Left lung (tissue), 14 donors: ENCODE measurements at places on chromosomes 2 and 18. TPM values are rescaled to one million over a fixed set of nuclear protein-coding genes. Genes with fewer than 3 reads are reported as not detected.

GRCh38 chr2:241764275-241765241 is 12.1 kb upstream of the GAL3ST2 start:
- no peak for DNase-seq

- no peak for DNase-seq
Observed at GRCh38 chr18:75530566-75531211, 103.2 kb upstream of the SMIM21 start.

DNA sequence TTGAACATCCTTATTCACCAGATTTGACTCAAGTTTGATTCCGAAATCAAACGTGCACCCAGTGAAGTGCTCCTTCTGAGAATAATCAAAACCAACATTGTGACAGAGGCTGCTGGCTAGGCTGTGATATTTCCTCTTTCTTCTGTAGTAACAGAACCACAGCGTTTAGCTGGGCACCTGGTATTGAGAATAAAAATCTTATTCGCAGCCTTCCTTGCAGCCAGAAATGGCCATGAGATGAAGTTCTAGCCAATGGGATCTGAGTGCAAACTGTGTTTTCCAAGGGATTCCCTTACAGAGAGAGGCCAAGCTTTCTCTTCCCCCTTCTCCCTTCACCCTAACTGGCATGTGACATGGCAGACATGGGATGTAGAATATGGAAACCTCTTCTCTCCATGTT is 51.7 kb downstream of the TMEM163 start:
- no peak for DNase-seq

- no peak for DNase-seq
Observed at GRCh38 chr2:122101319-122101718, 345.9 kb downstream of the TSN start.

DNA sequence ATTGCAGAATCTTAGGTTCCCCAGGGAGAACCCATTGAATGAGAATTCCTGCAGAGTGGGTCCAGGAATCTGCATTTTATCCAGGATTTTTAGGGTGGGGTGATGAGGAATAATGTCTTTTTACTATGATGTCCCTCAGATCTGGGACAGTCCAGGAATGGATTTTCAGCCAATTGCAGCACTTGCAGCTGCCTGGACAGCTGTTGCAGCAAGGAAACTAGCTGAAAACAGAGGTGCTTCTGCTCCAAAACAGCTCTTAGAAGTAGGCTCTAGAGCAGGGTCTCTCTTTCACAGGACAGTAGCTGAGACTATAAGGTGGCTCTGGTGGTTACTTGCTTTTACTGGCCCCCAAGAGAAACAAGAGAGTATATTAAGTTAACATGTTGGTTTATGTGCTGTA is 9.1 kb downstream of the GLI2 start:
- no peak for DNase-seq

GRCh38 chr2:124822516-124822915 is 797.4 kb downstream of the CNTNAP5 start:
- DNase-seq: no peak

GRCh38 chr2:195552581-195552980 is 104.4 kb upstream of the SLC39A10 start:
- no peak for DNase-seq

The LBX2 gene
- not detected for polyA plus RNA-seq

The DSEL gene
- 7.0 TPM for polyA plus RNA-seq

The LCLAT1 gene
- polyA plus RNA-seq: 15.4 TPM
